ENCODE measurements at places on chromosomes 5 and 9. TPM values are rescaled to one million over a fixed set of nuclear protein-coding genes. Genes with fewer than 3 reads are reported as not detected.
A peak's percentile ranks its signal among the peaks of the same experiment; 100 is the strongest.

Gene PDCD1LG2
- total RNA-seq, result 0.99 TPM

Gene PCDHA10
- 3.1 TPM for total RNA-seq

Gene SPINK1
- total RNA-seq, result 3,901 TPM

Gene CYSTM1
- 97.2 TPM for total RNA-seq

Gene TAL2
- not detected for total RNA-seq

- H3K4me3 ChIP-seq, result no peak overlapping the region
- H3K27me3 ChIP-seq, result no peaks in the 10 kb centered on the region
- H3K4me1 ChIP-seq, result peaks cover 34% of the 10 kb centered on the region
- peak overlapping the region; percentile 11 for H3K27ac ChIP-seq
- no peaks in the 10 kb centered on the region for H3K36me3 ChIP-seq
- peak; percentile 59 for DNase-seq
Observed at GRCh38 chr9:96040591-96041461, 165.3 kb downstream of the ERCC6L2 start.

DNA sequence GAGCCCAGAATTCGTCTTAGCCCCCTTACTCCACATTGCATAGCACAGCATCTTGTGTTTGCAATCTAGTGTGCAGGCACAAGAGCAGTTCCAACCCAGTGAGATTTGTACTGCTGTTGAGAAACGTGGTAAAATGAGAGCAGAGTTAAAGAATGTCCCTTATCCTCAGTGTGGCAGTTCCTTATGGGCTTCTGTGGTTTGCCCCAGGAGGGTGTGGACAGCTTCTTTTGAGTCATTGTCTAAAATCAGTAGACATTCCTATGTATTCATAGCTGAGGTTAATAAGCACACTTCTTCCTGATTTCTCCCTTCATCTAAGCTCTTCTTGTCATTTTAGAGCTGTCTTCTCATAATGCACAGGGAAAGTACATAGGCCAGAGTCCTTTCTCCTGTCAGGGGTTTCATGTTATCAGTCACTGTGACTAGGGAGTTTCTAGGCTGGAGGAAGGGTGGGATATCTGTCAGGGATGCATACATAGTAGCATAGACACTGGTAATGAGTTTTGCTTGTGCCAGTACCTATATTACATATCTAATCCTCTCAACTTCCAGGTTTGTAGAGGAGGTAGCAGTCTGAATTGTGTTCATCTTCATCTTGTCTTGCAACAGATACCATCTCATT is 2.0 kb upstream of the CAVIN4 start:
- no peaks in the 10 kb centered on the region for H3K27me3 ChIP-seq
- H3K4me1 ChIP-seq, result no peaks in the 10 kb centered on the region
- no peak overlapping the region for H3K27ac ChIP-seq
- H3K4me3 ChIP-seq, result no peak overlapping the region

GRCh38 chr5:57442080-57442839 is 40.4 kb downstream of the ACTBL2 start:
- H3K27me3 ChIP-seq, result no peaks in the 10 kb centered on the region
- no peak overlapping the region for H3K27ac ChIP-seq
- H3K4me3 ChIP-seq, result no peak overlapping the region
- peaks cover 4% of the 10 kb centered on the region for H3K4me1 ChIP-seq
- no peaks in the 10 kb centered on the region for H3K36me3 ChIP-seq
- no peak for DNase-seq

DNA sequence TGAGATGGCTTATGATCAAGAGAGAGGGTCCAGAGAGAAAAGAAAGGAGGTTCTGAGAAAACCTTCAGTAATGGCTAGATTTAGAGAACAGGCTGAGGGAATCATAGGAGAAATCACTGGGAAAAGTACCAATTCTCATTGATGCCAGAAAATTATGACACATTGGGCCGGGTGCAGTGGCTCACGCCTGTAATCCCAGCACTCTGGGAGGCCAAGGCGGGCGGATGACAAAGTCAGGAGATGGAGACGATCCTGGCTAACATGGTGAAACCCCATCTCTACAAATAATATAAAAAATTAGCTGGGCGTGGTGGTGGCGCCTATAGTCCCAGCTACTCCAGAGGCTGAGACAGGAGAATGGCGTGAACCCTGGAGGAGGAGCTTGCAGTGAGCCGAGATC is 29.5 kb upstream of the PLIN2 start:
- no peak for DNase-seq
- peaks cover 35% of the 10 kb centered on the region for H3K4me1 ChIP-seq
- H3K36me3 ChIP-seq, result no peaks in the 10 kb centered on the region
- H3K4me3 ChIP-seq, result no peak overlapping the region
- H3K27ac ChIP-seq, result no peak overlapping the region

DNA sequence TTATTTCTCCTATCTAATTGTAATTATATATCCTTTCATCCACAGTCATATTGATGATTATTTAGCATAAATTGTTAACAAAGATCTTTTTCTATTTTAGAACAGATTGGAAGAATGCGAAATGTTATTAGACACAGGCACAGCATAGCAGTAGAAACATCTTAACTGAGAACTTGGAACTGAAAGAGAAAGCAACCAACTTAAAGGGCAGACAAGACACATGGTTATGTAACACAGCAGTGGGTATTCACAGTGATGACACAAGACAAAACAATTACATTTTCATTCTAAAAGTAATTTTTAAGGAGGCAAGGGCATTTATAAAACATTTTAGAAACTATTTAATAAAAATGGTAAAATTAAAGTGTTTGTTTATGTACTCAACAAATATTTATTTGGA is 57.7 kb upstream of the MEF2C start:
- no peak overlapping the region for H3K27ac ChIP-seq
- no peak for DNase-seq
- H3K36me3 ChIP-seq, result no peaks in the 10 kb centered on the region
- no peaks in the 10 kb centered on the region for H3K27me3 ChIP-seq

GRCh38 chr5:64164166-64164565 is 1.5 kb upstream of the RNF180 start:
- no peaks in the 10 kb centered on the region for H3K36me3 ChIP-seq
- no peaks in the 10 kb centered on the region for H3K27me3 ChIP-seq
- peaks cover 23% of the 10 kb centered on the region for H3K4me1 ChIP-seq
- H3K27ac ChIP-seq, result no peak overlapping the region

DNA sequence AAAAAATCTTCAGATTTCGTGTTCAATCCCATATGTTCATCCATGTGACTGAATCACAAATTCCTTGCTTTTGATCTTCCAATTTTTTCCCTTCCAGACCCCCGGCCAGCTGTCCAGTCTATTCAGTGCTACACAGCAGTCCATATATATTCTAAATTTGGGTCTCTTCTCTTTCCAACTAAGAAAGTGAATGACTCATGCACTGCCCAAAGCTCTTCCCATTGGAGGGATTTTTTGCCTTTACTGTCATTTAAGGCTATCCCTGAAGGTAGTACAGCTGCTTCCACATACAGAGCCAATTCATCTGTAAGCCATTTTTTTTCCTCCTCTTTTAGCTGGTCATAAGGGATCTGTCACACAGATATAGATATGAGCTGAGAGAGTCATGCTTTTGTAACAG is 478.3 kb downstream of the DMRT2 start:
- H3K36me3 ChIP-seq, result no peaks in the 10 kb centered on the region
- no peaks in the 10 kb centered on the region for H3K27me3 ChIP-seq
- no peak overlapping the region for H3K4me3 ChIP-seq
- H3K27ac ChIP-seq, result no peak overlapping the region

DNA sequence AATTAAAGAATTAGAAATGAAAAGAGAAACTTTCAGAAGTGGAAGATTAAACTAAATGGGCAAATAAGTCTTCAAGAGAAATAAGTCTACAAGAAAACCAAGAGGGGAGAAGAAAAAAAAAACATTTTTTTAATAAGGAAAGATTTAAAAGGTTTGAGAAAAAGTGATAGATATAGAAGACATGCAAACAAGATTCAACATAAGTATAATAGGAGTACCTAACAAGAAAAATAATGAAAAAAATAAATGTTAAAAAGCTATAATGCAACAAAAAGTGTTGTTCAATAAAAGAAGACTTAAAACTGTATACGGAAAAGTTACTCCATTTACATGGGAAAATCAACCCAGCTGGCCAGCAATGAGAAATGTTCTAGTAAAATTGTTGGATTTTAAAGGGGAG is 42.6 kb downstream of the PTPDC1 start:
- H3K36me3 ChIP-seq, result no peaks in the 10 kb centered on the region
- no peak overlapping the region for H3K27ac ChIP-seq
- no peaks in the 10 kb centered on the region for H3K27me3 ChIP-seq
- no peak overlapping the region for H3K4me3 ChIP-seq
- H3K4me1 ChIP-seq, result no peaks in the 10 kb centered on the region
- no peak for DNase-seq

GRCh38 chr5:160616712-160617497 is 195.2 kb downstream of the PTTG1 start:
- H3K4me1 ChIP-seq, result no peaks in the 10 kb centered on the region
- H3K36me3 ChIP-seq, result no peaks in the 10 kb centered on the region
- no peak overlapping the region for H3K27ac ChIP-seq

DNA sequence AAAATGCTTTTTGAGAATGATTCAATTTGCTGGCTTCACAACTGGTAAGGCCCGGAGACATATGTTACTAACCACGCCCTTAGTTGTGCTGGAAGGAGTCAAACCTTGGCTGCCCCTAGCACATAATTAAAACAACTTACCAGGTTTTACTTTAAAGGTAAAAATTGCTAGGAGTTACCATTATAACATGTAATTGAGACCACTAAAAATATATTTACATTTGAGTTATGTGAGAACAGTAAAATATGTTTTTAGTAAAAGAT is 435.6 kb upstream of the CDH9 start:
- H3K27ac ChIP-seq, result no peak overlapping the region
- DNase-seq, result no peak
- H3K4me3 ChIP-seq, result no peak overlapping the region
- H3K36me3 ChIP-seq, result no peaks in the 10 kb centered on the region
- H3K4me1 ChIP-seq, result no peaks in the 10 kb centered on the region

DNA sequence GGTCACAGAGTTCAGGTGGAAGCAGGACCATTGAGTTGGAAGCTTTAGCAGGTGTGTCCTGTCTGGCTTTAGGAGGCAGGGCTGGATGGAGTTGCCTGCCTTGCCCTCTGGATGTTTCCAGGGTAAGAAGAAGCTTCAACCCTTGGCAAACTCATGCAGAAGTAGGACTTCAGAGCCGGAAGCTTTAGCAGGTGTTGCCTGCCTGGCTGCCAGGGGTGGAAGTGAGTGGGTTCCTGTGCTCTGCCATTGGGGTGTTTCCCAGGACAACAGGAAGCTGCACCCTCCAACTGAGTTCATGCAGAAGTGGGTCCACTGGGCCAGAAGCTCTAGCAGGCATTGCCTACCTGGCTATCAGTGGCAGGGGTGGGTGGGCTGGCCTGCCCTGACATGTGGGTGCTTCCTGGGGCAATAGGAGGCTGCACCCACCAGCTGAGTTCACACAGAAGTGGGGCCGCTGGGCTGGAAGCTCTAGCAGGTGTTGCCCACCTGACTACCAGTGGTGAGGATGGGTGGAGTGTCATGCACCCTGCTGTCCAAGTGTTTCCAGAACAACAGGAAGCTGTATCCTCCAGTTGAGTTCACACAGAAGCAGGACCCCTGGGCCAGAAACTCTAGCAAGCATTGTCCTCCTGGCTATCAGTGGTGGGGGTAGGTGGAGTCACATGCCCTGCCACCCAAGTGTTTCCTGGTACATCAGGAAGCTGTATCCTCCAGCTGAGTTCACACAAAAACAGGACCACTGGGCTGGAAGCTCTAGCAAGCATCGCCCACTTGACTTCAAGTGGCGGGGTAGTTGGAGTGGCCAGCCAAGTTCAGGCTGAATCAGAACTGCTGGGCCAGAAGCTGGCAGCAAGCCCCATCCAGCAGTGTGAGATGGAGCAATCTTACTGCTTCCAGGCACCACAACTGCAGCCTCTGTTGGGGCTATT is 24.6 kb downstream of the LOX start:
- H3K4me1 ChIP-seq, result no peaks in the 10 kb centered on the region
- no peaks in the 10 kb centered on the region for H3K36me3 ChIP-seq
- H3K27ac ChIP-seq, result no peak overlapping the region
- H3K27me3 ChIP-seq, result no peaks in the 10 kb centered on the region

DNA sequence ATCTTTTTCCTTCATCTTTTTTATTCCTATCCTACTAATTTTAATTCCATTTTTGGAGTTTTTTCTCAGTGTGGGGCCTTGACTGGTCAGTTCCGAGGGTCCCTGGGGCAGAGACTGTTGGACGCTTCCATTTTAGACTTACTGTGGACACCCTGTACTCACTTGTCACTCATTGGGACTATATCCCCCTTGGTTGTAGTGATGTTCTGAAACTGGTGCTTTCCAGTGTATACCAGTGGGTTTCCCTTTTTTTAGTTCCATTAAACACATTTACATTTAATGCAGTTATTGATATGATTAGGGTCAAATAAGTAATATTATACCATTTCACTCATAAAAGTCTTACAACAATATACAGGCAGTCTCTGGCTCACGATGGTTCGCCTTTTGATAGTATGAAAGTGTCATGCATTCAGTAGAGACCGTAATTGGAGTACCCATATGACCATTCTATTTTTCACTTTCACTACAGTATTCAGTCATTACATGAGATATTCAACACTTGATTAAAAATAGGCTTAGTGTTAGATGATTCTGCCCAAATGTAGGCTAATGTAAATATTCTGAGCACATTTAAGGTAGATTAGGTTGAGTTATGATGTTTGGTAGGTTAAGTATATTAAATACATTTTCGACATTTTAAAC is 46.0 kb downstream of the CNOT6 start:
- H3K36me3 ChIP-seq, result no peaks in the 10 kb centered on the region
- H3K27ac ChIP-seq, result no peak overlapping the region
- no peak for DNase-seq
- H3K4me1 ChIP-seq, result no peaks in the 10 kb centered on the region
- H3K4me3 ChIP-seq, result no peak overlapping the region
- H3K27me3 ChIP-seq, result no peaks in the 10 kb centered on the region

DNA sequence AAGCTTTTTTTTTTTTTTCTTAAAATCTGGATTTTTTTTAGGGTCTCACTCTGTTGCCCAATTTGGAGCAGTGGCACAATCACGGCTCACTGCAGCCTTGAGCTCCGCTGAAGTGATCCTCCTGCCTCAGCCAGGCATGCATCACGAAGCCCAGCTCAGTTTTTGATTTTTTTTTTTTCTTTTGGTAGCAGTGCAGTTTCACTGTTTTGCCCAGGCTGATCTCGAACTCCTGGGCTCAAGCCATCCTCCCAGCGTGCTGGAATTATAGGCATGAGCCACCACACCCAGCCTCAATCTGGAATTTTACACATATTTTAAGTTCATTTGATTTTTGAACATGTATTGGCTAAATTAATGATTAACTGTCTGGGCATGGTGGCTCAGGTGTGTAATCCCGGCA is 36.3 kb downstream of the TRIO start:
- no peak for DNase-seq
- no peaks in the 10 kb centered on the region for H3K36me3 ChIP-seq
- peaks cover 20% of the 10 kb centered on the region for H3K4me1 ChIP-seq
- H3K27me3 ChIP-seq, result no peaks in the 10 kb centered on the region
- H3K27ac ChIP-seq, result no peak overlapping the region

Data from body of pancreas (tissue), 4 donors.